ENCODE measurements at places on chromosomes 4 and X. TPM values are rescaled to one million over a fixed set of nuclear protein-coding genes. Genes with fewer than 3 reads are reported as not detected.

- no peak for DNase-seq
These were observed 298.3 kb downstream of the IL1RAPL2 start for GRCh38 chrX:104864296-104864695.

DNA sequence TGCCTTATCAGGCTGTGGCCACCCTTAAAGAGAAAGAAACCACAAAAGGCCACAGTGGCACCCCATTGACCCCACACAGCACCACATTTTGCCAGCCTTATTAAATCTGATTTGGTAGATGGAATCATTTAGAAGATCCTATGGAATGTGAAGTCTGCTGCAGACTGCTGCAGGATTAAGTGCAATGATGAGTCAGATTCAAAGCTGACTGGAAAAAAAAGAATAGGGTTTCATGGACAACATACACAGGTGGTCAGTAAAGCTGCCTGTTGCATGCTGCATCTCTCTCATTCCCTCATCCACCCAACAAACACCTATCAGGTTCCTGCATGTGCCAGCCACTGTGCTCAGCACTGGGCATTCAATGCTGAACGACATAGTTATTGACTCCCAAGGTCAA lies 56.6 kb downstream of the CHST7 start:
- DNase-seq: no peak

The HSFX1 gene
- 2.6 TPM for polyA plus RNA-seq

DNA sequence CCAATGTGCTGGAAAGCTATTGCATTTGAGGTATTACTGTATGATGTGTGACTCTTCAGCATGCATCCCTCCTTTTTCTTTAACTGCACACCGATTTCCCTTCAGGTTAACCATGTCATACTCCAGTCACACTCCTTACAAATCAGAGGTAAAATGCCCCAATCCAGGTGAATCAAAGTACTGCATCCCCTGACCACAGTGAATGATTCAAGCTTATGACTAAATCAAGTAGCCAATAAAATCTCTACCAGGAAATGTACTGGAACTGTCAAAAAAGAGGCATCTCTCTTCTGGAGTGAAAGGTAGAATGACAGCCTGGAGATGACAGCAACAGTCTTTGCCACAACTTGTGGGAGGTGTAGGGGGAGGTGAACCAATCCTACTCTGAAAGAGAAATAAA lies 10.4 kb downstream of the ADAMTS3 start:
- no peak for DNase-seq

- DNase-seq: no peak
These were observed 89.8 kb downstream of the EIF4E start for GRCh38 chr4:98838977-98839618.

The POU4F2 gene
- polyA plus RNA-seq: not detected

DNA sequence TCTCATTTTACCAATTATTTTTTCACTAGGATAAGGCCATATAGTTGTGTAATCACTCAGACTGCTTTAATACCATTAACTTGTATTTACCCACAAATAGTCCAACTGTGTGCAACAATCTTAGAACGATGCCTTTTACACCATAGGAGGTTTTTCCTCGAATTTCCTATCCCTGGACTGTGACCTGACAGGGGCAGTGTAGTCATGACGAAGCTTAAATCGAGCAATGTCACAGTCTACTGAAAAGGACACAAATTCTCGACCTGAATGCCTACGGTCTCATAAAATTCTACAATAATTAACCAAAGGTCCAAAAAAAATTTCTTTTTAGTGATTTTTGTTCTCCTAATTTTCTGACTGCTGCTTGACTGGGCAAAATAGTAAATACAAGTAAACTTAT lies 208.9 kb downstream of the ADAMTS3 start:
- DNase-seq: no peak

GRCh38 chr4:7971881-7972500 lies 32.3 kb upstream of the AFAP1 start:
- no peak for DNase-seq

The TMEM164 gene
- 39.9 TPM for polyA plus RNA-seq

The RBMXL3 gene
- not detected for polyA plus RNA-seq

The GPRASP3 gene
- polyA plus RNA-seq: 15.9 TPM

DNA sequence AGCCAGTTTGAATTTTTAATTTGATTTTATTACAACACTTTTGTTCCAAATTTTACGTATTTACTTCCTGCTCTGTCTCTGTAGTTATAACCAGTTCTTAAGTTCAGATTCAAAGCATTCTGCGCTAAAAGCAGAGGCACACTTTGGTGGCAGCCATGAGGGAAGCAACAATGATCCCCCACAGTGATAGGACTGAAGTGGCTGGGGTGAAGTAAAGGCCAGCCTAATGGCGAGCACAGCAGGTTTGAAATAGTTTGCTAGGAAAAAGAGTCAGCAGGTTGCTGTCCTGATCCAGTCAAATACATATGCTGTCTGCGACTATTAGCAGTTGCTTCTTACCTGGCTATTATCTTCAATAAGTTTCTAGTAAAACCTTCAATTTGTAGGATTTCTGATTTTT lies 176.3 kb downstream of the RPA4 start:
- DNase-seq: no peak

DNA sequence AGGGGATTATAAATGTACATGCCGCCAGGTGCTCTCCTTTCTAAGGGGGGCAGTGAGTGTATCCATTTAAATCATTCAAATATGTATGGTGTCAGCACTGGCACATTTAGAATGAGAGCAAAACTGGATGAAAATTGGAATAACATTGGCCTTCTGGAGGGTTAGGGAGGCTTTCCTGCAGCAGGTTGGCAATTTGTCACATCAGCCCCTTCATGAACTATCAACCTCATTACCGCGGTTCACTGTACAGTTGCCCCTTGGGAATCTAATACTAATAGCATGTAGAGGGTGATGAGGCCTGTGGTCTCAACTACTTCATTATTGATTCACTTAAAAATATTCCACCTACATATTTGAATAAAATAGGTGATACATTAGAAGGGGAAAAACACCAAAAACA lies 117.9 kb downstream of the PDHA2 start:
- DNase-seq: no peak
